ENCODE measurements at places on chromosomes 11 and 22.

GRCh38 chr22:37019309-37020191, at the start of the genes MPST and TST:
TSS of gene MPST (plus strand) at chr22:37019742. CDS start at chr22:37019837, 95 bp downstream.
TSS of gene TST (minus strand) at chr22:37019447. CDS start at chr22:37018732, 715 bp downstream.
- peak; percentile 51 for DNase-seq

DNA sequence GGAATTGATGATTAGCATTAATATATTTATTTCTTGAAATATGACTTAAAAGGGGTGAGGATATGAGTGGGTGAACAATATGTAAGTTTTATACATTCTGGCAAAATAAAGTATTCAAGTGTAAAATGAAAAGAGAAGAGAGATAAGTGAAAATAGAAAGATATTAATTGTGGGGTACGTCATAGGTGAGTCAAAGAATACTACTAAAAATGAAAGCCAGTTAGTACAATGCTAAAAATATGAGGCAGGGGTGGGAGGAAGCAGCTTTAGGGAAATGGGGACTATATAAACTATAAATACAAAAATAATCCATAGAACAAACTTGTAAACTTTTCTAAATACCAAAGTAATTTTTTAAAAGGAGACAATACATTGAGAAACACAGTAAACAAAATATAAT, 661.4 kb downstream of the CNTN5 start:
- no peak for DNase-seq

- DNase-seq, result no peak
These were observed 9.6 kb upstream of the TPST2 start for GRCh38 chr22:26599505-26599904.

GRCh38 chr22:19548964-19549363, 24.8 kb upstream of the CLDN5 start:
- no peak for DNase-seq

DNA sequence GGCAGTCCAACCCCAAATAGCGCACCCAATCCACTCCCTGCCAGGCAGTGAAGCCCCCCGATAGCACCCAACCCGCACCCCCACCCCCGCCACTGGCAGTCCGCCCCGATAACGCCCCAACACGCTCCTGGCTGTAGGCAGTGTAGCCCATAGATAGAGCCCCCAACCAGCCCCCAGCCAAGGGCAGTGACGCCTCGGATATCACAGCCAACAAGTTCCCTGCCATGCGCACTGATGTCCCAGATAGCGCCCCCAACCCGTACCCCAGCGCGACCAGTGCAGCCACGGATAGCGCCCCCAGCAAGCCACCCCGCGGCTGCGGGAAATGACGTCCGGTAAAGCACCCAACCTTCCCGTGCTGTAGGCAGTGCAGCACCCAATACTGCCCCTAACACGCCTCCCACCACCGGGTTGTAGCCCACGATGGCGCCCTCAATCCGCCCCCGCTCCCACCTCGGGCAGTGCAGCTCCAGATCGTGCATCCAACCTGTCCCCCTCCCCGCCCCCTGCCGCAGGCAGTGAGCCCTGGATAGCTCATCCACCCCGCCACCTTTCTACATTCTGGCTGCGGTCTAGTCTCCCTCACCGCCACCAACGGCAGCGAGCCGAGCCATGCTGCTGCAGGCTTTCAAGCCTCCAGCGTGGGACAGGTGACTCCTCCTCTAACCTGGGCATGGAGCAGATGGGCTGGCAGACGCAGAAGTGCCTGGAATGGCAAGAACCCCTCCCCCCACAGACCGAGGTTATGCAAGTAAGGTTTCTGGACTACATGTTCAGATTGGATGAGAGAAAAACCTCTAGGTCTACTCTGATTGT, 625 bp downstream of the RFPL2 start:
- no peak for DNase-seq

DNA sequence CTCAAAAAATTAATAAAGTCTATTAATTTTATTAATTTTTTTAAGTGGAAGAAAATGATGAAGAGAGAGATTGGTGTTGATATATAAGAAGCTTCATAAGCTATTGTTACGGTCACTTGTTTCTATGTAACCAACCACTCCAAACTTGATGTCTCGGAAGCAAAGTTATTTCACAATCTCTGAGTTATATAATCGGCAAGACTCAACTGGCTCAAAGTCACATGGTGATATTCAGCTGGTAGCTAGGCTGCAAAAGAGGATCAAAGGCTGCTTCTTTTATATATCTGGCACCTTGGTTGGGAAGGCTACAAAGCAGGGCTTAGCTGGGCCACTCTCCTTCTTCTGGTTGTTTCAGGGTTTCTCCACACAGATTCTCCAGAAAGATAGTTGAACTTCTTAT, 245.1 kb upstream of the ARHGAP42 start:
- no peak for DNase-seq

- no peak for DNase-seq
These were observed 27.3 kb downstream of the MARK2 start for GRCh38 chr11:63866211-63866610.

GRCh38 chr22:16609548-16610261, 17.1 kb upstream of the CCT8L2 start:
- DNase-seq, result no peak

- DNase-seq, result no peak
These were observed 32.6 kb downstream of the MYO18B start for GRCh38 chr22:25774575-25775026.

- no peak for DNase-seq
These were observed 29.4 kb upstream of the NAV2 start for GRCh38 chr11:19683141-19683805.

DNA sequence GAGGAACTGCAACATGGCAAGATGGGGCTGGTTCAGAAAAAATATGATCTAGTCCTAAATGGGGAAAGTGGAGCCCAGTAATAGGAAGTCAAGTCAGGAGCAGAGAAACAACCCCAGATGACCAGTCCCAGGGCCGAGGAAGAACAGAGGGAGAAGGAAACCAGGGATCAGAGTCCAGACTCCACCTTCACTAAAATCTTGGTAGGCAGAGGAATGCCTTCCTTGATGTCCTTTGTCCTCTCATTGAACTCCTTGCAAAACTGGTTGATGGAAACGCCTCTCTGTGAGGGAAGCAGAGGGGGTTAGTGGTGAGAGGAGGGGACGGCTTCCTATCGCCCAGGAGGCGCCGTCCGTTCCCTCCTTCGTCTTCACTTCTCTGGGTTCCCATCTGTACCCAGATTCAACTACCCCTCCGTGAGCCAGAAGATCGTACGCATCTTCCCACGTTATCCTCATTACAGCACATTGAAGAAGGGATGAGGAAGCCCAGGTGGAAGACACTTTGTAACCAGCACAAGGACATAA, 607 bp downstream of the MRPL11 start:
- DNase-seq, result peak; percentile 39

- DNase-seq, result no peak
These were observed 7.0 kb downstream of the MADD start for GRCh38 chr11:47276923-47277322.

GRCh38 chr11:119422809-119423508, at the start of gene THY1:
TSS of gene THY1 (minus strand) at chr11:119423172. CDS start at chr11:119420905, 2,267 bp downstream.
- DNase-seq, result peak; percentile 27

- DNase-seq, result no peak
These were observed 37.0 kb downstream of the ARHGAP1 start for GRCh38 chr11:46663277-46663940.

GRCh38 chr22:23216461-23217170, 36.3 kb downstream of the BCR start:
- DNase-seq, result no peak

DNA sequence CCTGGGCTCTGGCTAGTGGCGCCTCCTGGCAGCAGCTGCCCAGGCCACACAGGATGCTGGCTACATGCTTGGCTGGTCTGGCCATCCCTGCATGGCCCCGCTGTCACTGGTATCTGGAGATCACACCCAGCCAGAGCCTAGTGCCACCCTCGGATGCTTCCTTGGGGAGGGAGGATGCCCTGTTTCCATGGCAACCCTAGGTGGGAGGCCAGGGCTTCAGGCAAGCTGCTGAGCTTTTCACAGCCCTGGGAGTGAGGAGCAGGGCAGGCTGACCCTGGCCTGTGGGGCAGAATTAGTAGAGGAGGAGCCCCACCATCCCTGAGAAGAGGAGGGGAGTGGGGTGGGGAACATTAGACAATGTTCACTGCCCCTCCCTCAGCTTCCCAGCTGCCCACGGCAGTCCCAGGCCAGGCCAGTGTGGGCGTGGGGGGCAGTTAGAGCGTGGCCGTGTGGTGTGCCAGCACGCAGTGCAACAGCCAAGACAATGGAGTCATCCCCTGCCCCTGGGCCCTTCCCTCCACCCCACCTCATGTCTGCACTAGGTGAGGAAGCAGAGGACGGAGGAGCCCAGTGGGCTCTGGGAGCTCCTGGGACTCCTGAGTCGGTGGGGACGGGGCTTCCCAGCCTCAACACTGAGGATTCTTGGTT, 50.4 kb downstream of the PARVB start:
- DNase-seq, result no peak

DNA sequence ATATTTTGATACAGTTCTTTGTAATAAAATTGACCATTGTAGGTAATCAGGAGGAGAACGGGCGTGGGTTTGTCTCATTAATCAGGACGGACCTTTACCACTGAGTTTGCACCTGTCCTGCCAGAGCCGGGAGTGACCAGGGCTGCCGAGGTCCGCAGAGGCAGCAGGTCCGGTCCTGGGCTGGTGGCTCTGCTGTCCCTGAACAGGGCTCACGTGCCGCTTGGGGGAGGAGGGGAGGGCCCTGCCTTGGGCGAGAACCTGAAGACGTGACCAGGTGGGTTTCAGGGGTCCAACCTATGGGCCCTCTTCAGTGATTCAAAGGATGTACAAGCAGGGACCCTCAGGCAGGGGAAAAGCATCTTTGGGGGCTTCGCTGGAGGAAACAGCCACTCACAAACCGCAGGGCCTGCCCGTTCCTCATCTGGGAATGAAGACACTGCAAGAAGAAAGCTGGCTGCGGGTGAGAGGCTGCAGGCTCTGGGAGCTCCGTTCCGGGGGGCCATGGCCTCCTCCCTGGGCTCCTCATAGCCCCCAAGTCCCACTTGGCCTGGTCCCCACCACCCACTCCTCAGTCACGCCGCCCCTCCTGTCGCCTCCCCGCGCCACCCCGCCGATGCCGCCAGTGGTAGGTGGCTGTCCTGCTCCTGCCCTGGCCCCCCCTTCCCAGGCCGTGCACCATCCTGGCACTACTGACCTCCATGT, 9.2 kb downstream of the CRELD2 start:
- DNase-seq, result no peak

- DNase-seq, result no peak
These were observed 51.4 kb upstream of the CRYBB3 start for GRCh38 chr22:25148149-25148691.

- DNase-seq, result no peak
These were observed 4.7 kb upstream of the KDELR3 start for GRCh38 chr22:38462960-38463784.

DNA sequence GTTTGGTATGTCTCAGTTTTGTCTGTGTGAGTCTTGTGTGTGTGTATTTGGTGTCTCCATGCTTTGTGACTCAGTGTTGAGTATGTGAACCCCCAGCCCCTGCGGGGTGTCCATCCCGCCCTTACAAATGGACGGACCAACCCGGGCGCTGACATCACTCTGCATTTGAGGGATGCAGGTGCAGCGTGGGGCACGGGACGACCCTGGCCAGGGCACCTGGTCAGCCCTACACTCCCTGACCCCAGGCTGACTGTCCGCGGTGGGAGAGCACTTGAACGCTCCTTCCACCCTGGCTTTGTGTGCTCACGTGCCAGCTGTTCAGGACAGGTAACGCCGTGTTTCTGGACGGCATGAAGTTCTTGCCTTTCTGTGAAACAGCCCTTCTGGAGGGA, 369.0 kb downstream of the BRD1 start:
- no peak for DNase-seq

DNA sequence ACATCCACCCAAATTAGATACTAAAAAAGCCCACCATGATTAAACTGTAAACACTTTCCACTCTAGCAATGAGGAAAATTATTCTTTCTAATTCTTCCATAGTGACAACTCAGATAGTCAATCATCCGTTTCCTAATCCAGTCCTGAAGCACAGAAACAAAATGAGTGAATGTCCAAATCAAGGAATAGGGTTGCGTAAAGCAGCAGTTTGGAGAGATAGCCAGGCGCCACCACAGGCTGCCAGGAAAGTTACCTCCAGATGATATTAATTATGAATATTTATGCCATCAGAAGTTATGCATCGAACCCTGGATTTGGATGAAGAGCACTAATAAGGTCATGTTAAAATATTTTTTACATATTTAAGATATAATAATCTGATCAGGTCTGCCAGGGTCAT, 63.2 kb downstream of the ETS1 start:
- no peak for DNase-seq

DNA sequence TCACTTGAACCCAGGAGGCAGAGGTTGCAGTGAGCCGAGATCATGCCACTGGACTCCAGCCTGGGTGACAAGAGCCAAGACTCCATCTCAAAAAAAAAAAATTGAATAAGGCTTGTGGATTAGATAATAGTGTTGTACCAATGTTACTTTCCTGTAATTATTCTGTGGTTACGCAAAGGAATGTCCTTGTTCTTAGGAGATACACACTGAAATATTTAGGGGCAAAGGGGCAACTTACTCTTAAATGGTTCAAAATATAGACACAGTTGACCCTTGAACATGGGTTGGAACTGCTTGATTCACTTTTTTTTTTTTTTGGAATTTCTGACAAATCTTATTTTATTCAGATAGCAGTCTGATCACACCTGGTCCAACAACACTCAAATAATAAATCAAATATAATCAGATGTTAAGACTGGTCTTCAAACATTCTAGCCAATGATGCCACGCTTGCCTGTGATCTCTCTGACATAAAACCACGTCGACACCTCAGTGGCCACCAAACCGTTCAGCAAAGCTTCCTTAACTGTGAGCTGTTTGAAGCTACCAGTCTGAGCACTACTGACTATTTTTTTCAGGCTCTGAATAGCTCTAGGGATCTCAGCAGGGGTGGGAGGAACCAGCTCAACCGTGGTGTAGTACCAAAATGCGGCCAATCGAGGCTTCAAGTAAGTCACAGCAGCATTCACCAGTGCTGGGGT, 710 bp downstream of the ATP5MGL start:
- no peak for DNase-seq

GRCh38 chr11:130872102-130872501, 44.2 kb downstream of the SNX19 start:
- DNase-seq, result no peak

- no peak for DNase-seq
These were observed 120.7 kb downstream of the PLEKHA7 start for GRCh38 chr11:16893456-16894066.

DNA sequence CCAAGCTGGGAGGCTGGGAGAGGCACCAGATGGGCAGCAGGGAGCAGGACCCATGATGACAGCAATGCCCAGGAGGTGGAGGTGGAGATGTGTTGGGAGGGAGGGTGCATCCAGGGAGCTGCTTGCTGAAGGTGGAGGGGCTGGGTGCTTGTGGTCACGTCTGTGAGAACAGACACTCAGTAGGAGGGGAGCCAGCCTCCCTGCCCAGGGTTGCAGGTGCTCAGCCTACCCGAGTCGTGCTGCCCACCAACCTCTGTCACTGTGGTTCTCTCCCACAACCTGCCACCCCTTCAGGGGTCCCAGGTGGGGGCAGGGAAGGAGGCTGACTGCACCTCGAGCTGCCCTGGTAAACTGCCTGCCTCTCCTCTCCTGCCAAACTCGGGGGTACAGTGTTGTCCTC, 5.5 kb downstream of the PRDX5 start:
- no peak for DNase-seq

DNA sequence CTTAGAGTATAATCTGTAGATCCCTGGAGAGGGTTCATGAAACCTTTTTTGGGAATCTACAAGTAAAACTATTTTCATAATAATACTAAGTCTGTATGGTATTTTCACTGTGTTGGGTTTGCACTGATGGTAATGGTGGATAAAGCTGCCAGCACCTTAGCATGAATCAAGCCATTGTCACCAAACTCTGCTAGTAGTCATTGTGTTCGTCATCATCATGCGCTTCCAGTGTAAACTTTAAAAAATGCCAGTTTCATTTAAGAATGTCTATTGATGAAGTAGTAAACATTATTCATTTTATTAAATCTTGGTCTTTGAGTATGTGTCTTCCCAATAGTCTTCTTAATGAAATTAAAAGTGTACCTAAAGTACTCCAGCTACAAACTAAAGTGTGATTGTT, 15.0 kb downstream of the ALKBH3 start:
- no peak for DNase-seq

Data from NCI-H2227 treated with DMSO at 0.1 percent for 48 hours (cell line).